ENCODE measurements at places on chromosomes 7 and 10.
A peak's percentile ranks its signal among the peaks of the same experiment; 100 is the strongest.

- DNase-seq: no peak
Observed at GRCh38 chr7:158527915-158528502, 59.6 kb downstream of the PTPRN2 start.

GRCh38 chr10:6022660-6023059, 39.5 kb downstream of the IL2RA start:
- no peak for DNase-seq

- no peak for DNase-seq
Observed at GRCh38 chr10:73646598-73647041, 5.3 kb upstream of the MYOZ1 start.

GRCh38 chr7:98418636-98419315, 17.9 kb upstream of the BAIAP2L1 start:
- DNase-seq: peak; percentile 67

DNA sequence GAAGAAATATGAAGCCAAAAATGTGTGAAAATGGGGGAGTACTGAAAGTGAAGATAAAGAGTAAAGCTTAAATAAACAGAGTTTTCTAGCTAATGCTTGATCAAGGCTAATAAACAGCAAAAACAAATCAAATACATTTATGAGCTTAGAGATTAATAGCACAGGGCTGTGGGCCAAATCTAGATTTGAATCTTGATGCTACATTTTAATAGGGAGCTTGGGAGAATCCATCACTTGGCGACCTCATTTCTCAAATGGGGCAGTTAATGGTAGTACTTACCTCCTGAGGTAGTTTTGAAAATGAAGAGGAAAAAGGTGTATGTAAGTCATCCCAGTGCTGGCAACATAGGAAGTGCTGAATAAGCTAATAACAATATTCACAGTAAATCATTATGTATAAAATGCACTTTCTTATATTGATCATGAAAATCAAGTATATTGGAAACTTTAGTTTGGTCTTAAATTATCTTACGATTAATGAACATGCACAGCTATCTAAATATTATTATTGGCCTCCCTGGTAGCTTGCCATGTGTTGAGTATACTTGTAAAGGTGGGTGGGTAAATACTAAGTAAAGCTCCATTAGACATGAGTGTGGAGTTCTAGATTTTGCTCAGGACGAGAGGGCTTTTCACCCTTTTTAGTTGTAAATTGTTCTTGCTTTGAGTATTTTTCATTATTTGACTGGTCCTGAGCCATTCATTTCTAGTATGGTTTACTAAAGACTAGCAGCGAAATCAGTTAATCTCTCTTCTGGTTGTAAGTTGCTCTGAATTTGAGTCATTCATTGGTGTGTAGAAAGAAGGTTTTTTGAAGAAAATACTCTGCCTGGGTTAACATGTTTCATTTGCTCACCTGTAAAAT, 5.1 kb downstream of the BICC1 start:
- no peak for DNase-seq

- no peak for DNase-seq
Observed at GRCh38 chr10:101018118-101018599, 12.8 kb downstream of the PDZD7 start.

GRCh38 chr10:25600651-25601050, 333.4 kb upstream of the MYO3A start:
- DNase-seq: no peak

DNA sequence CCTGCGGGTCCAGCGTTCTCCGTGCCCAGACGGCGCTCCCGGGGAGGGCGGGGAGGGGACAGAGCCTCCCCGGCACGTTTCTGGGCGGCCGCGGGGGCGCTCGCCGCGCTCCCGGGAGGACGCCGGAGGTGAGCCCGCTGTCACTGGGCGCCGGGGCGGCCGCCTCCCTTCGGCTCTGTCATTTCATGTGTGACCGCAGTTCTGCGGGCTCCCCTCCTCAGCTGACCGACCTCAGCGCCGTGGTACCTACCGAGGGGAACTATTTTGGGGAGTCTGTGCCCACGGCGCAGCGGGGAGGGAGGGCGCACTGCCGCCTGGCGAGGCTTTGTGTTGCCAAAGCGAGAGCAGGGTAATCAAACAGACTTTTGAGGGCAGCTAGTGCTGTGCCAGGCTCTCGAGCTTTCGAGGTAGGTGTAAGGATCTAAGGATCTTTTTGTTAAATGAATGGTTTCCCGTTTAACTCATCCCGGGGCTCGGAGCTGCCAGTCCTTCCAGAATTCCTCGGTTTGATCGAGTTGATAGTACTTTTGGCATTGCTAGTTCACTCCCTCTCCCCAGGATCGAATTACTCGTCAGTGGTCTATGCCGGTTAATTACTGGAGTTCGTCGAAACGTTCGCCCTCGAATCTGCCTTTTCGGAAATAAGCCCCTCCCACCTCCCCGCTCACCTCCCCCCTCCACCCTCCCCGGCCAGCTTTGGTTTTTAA, 1.9 kb downstream of the ARID5B start:
- no peak for DNase-seq

GRCh38 chr7:134865001-134865845, 85.8 kb downstream of the CALD1 start:
- DNase-seq: no peak

DNA sequence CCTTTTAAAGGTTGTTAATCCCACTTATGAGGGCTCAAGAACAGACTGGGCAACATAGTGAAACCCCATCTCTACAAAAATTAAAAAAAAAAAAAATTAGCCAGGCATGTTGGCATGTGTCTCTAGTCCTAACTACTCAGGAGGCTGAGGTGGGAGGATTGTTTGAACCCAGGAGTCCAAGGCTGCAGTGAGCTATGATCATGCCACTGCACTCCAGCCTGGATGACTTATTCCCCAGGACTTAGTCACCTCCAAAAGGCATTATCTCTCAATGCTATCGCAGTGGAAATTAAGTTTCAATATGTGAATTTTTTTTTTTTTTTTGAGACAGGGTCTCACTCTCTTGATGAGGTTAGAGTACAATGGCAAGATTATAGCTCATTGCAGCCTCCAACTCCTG, 61.2 kb upstream of the TRIM24 start:
- DNase-seq: no peak

- no peak for DNase-seq
Observed at GRCh38 chr10:19119191-19119590, 70.6 kb downstream of the MALRD1 start.

DNA sequence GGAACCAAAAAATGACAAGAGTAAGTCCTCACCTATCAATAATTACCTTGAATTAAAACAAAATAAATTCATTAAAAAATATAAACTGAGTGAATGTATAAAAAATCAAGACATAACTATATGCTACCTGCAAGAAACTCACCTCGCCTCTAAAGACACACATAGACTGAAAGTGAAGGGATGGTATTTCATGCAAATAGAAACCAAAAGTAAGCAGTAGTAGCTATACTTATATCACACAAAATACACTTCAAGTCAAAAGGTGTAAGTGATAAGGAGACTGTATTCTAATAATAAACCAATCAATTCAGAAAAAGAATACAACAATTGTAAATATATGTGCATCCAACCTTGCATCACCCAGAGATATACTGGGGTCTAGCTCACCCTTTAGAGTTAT, 332.6 kb downstream of the SH2D4B start:
- DNase-seq: no peak

DNA sequence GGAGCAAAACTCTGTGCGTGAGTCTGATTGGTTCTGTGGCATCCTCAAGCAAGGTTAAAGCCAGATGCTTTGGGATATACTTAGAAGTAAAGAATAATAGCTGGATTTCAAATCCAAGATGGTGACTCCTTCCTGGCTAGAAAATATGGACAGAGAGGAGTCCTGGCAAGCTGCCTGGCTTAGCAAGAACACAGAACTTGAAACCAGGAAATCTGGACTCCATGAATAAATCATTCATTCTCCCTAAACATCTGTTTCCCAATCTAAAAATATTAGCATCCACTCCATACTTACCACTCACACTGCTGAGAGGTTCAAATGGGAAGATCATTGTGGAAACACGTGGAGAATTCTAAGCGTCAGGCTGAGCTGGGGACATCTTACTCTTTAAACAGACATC, 1074.1 kb upstream of the AUTS2 start:
- no peak for DNase-seq

GRCh38 chr7:29484280-29484679, 79.4 kb upstream of the PRR15 start:
- no peak for DNase-seq

DNA sequence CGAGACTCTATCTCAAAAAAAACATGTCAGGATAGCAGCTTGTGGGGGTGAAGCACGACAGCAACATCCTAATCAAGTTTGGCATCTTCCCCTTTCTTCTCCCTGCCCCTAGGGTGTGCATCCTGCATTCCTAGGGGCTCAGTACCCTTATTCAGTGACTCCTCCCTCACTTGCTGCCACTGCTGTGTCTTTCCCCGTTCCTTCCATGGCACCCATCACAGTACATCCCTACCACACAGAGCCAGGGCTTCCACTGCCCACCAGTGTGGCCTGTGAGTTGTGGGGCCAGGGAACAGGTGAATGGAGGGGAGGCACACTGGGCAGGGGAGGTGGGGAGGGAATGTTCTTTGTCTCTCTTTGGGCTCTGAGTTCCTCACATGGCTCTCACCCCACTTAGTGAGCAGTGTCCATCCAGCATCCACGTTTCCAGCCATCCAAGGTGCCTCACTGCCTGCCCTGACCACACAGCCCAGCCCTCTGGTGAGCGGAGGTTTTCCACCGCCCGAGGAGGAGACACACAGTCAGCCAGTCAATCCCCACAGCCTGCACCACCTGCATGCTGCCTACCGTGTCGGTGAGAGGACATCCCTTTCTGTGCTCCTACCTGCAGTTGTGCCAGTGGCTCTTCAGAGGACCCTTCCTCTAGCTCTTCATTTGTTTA, 11.4 kb downstream of the NDST2 start:
- DNase-seq: no peak

- no peak for DNase-seq
Observed at GRCh38 chr7:70694434-70694970, 437.4 kb upstream of the GALNT17 start.

DNA sequence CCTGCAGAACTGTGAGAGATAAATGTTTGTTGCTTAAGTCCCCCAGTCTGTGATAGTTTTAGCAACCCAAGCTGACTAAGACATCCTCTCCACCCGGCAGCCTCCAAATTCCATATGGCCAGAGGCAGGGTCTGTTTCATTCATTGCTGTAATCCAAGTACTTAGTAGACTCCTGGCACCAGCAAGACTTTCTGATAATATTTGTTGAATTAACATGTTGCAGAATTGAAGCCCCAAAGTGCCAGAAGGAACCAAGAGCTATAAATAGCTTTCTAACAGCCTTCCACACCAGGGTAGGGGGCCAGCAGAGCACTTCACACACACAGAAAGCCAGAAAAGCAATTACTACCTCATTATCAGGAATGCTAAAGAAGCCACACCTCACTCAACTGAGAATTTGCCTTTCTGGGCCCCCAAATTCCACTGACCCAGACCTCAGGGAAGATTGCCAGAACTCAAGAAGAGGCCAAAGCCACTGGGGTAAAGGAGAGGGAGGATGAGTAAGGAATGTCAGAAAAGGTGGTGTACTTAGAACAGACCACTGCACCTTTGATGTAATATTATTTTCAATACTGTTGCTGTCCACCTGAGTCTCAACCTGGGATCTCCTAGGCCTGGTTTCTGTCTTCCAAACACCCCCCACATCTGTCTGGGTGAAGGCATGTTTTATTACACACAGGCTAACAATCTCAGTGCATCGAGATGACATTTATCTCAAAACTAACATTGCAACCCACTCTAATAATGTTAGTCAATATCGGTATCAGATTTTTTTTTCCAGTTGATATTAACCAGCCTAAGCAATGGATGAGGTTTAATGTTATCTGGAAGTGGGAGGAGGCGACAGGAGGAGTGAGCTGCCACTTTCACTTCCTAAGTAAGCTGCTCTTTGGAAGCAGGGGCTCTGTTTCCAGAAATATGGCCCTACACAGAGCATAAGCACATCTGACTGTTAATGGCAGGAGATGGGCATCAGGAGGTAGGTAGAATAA, 5.5 kb downstream of the NOD1 start:
- no peak for DNase-seq

GRCh38 chr10:22934726-22935125, 6.9 kb downstream of the ARMC3 start:
- DNase-seq: no peak

GRCh38 chr7:25851332-25852210, 300.4 kb upstream of the NFE2L3 start:
- DNase-seq: peak; percentile 59

- DNase-seq: peak; percentile 40
Observed at GRCh38 chr10:86798611-86799010, 42.2 kb downstream of the BMPR1A start.

- no peak for DNase-seq
Observed at GRCh38 chr10:119818889-119819270, 53.8 kb downstream of the MCMBP start.

- DNase-seq: peak; percentile 40
Observed at GRCh38 chr10:80633910-80634309, 96.2 kb downstream of the SH2D4B start.

GRCh38 chr10:85098835-85099521, 770.6 kb downstream of the CCSER2 start:
- no peak for DNase-seq

DNA sequence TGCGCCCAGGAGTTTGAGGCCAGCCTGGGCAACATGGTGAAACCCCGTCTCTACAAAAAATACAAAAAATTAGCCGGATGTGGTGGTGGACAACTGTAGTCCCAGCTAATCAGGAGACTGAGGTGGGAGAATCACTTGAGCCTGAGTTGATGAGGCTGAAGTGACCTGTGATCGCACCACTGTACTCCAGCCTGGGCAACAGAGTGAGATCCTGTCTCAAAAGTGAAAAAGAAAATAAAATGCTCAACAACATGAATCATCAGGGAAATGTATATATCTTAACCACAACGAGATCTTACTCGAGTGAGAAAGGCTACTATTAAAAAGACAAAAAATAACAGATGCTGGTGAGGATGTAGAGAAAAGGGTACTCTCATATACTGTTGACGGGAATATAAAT, 72.7 kb downstream of the JMJD1C start:
- DNase-seq: no peak

DNA sequence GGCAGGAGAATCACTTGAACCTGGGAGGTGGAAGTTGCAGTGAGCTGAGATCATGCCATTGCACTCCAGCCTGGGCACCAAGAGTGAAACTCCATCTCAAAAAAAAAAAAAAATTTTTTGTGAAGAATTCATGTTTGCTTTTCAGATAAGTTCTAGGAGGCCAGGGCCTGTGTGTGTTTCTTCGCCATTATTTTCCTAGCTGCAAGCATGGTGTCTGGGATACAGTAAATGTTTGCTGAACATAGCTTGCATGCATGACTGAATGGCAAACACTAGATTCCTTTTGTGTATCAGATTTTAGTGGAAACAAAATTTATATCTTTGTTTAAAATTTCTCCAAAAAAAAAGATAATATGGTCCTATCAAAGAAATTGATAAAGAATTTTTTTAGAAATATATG, 9.7 kb upstream of the MACC1 start:
- no peak for DNase-seq

GRCh38 chr7:144398291-144398690, 5.2 kb downstream of the NOBOX start:
- no peak for DNase-seq
